ENCODE measurements at places on chromosomes 5 and 9. TPM values are rescaled to one million over a fixed set of nuclear protein-coding genes. Genes with fewer than 3 reads are reported as not detected.

Gene HTR4
- total RNA-seq = 0.94 TPM

Gene GABRG2
- not detected for total RNA-seq

Gene CCL28
- total RNA-seq = not detected

Gene FAM221B
- not detected for total RNA-seq

Gene GLDC
- total RNA-seq = not detected

Gene PALM2AKAP2
- total RNA-seq = 92.8 TPM

Gene RMI1
- total RNA-seq = 2.4 TPM

Gene PGM5
- 147 TPM for total RNA-seq
